Ovary (tissue), 10 donors: ENCODE measurements at places on chromosomes 3 and 15. TPM values are rescaled to one million over a fixed set of nuclear protein-coding genes. Genes with fewer than 3 reads are reported as not detected.

- no peaks in the 10 kb centered on the region for H3K36me3 ChIP-seq
- no peaks in the 10 kb centered on the region for H3K27me3 ChIP-seq
- H3K4me3 ChIP-seq = no peak overlapping the region
- H3K27ac ChIP-seq = no peak overlapping the region
Measured at GRCh38 chr3:187567661-187568121, 102.5 kb downstream of the SST start.

DNA sequence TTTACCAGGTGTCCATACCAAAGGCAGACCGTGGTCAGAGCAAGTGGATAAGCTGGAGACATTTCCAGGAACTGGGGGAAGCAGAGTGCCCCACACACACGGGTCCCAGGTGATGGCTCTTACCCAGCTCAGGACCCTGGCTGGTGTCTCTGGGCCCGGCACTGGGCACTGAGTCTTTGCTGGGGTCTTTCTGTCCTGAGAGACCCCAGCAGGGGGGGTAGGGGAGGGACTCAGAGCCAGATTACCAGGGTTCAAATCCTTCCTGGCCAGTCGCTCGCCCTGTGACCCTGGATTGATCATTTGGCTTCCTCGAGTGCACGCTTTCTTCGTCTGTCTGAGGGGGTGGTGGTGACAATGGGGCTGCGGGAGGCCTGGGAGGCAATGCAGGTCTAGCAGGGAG, 95.7 kb downstream of the PLXNA1 start:
- no peaks in the 10 kb centered on the region for H3K27me3 ChIP-seq
- DNase-seq = no peak
- no peaks in the 10 kb centered on the region for H3K4me1 ChIP-seq
- no peaks in the 10 kb centered on the region for H3K36me3 ChIP-seq
- no peak overlapping the region for H3K4me3 ChIP-seq

- DNase-seq = no peak
- H3K4me3 ChIP-seq = no peak overlapping the region
- H3K36me3 ChIP-seq = no peaks in the 10 kb centered on the region
- H3K4me1 ChIP-seq = peaks cover 6% of the 10 kb centered on the region
- no peaks in the 10 kb centered on the region for H3K27me3 ChIP-seq
Measured at GRCh38 chr3:42159706-42160472, 68.7 kb downstream of the TRAK1 start.

GRCh38 chr15:67542420-67543347, at the start of gene MAP2K5:
Gene MAP2K5, plus strand, starts transcription at chr15:67542703. Its CDS starts 633 bp downstream, at chr15:67543336.
- H3K4me3 ChIP-seq = peak within 1 kb of the TSS; percentile 94
- peaks cover 2% of the 10 kb centered on the region for H3K4me1 ChIP-seq
- DNase-seq = peak; percentile 86
- H3K27ac ChIP-seq = peak within 1 kb of the TSS; percentile 82
- no peaks in the 10 kb centered on the region for H3K27me3 ChIP-seq

- no peaks in the 10 kb centered on the region for H3K27me3 ChIP-seq
- no peaks in the 10 kb centered on the region for H3K4me1 ChIP-seq
- H3K27ac ChIP-seq = no peak overlapping the region
- no peaks in the 10 kb centered on the region for H3K36me3 ChIP-seq
Measured at GRCh38 chr15:71357321-71357732, 242.1 kb downstream of the THSD4 start.

- no peak for DNase-seq
- no peaks in the 10 kb centered on the region for H3K27me3 ChIP-seq
- H3K36me3 ChIP-seq = no peaks in the 10 kb centered on the region
- H3K4me3 ChIP-seq = no peak overlapping the region
- no peaks in the 10 kb centered on the region for H3K4me1 ChIP-seq
Measured at GRCh38 chr15:69525543-69525942, 72.9 kb downstream of the RPLP1 start.

DNA sequence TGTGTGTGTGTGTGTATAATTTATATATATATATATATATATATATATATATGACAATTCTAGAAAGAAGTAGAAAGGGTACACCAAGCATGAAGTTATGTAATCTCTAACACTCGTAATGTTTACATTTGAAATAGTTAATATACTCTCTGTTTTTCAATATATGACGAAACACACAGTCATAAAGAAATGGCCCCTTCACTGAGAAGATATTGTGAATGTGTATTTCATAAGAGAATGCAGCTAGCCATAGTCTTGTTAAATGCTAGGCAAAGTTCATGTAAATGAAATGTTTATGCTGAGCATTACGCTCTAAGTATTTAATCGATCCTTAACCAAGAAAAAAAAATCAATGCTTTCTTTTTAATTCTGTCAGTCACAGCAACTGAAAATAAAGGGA, 154.7 kb upstream of the TSPAN3 start:
- H3K36me3 ChIP-seq = no peaks in the 10 kb centered on the region
- DNase-seq = no peak
- H3K27ac ChIP-seq = no peak overlapping the region

- H3K27me3 ChIP-seq = no peaks in the 10 kb centered on the region
- no peak overlapping the region for H3K4me3 ChIP-seq
- DNase-seq = no peak
- H3K36me3 ChIP-seq = no peaks in the 10 kb centered on the region
- peaks cover 10% of the 10 kb centered on the region for H3K4me1 ChIP-seq
Measured at GRCh38 chr15:70327856-70328678, 230.3 kb upstream of the TLE3 start.

- H3K27ac ChIP-seq = no peak overlapping the region
- H3K4me3 ChIP-seq = no peak overlapping the region
- DNase-seq = no peak
- H3K4me1 ChIP-seq = no peaks in the 10 kb centered on the region
- H3K27me3 ChIP-seq = no peaks in the 10 kb centered on the region
Measured at GRCh38 chr3:43185983-43186314, 80.1 kb upstream of the POMGNT2 start.

- no peak overlapping the region for H3K27ac ChIP-seq
- no peaks in the 10 kb centered on the region for H3K4me1 ChIP-seq
- H3K4me3 ChIP-seq = no peak overlapping the region
- no peak for DNase-seq
- no peaks in the 10 kb centered on the region for H3K36me3 ChIP-seq
- no peaks in the 10 kb centered on the region for H3K27me3 ChIP-seq
Measured at GRCh38 chr15:69829974-69830373, 267.7 kb downstream of the TLE3 start.

DNA sequence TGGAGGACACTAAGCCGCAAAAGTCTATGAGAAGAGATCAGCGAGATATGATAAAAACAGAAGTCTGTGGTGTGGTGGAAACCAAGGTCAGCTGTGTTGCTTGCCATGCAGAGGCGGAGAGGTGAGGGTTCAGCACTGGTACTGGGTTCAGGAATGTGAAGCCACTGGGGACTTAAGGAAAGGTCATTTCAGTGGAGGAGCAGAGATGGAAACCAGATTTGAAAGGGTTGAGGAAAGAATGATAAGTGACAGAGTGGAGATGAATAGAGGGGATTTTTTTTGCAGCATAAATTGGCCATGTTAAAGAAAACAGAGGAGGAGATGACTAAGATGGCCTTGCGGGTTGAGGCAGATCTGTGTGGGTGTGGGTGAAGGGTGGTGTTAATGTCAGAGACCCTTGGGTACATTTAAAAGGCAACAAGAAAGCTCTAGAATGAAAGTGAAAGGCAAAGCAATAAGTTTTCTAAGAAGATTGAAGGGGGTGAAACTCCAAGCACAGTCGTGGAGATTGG, 265.5 kb downstream of the ADAMTSL3 start:
- H3K36me3 ChIP-seq = no peaks in the 10 kb centered on the region
- no peak overlapping the region for H3K27ac ChIP-seq
- no peak overlapping the region for H3K4me3 ChIP-seq
- no peaks in the 10 kb centered on the region for H3K27me3 ChIP-seq

DNA sequence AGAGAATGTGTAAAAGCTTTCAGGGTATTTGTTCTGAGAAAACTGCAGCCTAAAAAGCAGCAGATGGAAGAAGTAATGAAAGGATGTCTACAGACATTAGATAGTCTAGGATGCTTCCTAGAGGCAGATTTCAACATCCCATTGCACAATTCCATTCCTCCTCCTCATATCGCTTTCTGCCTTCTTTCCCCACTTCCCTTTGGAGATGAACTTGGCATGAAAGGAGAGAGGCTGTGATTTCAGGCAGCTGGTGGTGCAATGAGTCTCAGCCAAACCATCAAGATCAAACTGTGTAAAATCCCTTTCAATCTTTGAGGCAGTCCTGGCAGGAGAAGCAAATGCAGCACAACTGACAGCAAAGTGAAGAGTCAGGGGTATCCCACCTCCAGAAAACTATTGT, 438.7 kb upstream of the KCNMB2 start:
- no peak overlapping the region for H3K4me3 ChIP-seq
- H3K27ac ChIP-seq = no peak overlapping the region
- no peak for DNase-seq
- no peaks in the 10 kb centered on the region for H3K4me1 ChIP-seq

The ATP13A5 gene
- total RNA-seq = not detected

The ALG1L2 gene
- 1.9 TPM for total RNA-seq

The CNTN6 gene
- total RNA-seq = not detected

The RETNLB gene
- not detected for total RNA-seq

The CHRFAM7A gene
- 0.34 TPM for total RNA-seq
